ENCODE measurements at places on chromosomes 2 and 18.

DNA sequence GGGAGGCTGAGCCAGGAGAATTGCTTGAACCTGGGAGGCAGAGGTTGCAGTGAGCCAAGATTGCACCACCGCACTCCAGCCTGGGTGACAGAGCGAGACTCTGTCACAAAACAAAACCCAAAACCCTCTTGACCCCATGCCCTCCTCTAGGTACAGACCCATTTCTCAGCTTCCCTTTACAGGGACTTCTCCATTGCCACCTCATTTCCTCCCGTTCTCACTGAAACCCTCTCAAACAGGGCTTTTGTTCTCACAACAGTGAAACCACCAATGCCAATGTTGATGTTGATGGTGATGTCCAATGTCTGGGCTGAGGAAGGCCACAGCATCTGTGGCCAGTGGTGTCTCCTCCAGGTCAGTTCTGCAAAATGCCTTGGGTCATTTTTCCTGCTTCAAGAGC is 69.0 kb upstream of the ZCCHC2 start:
- DNase-seq, result no peak

DNA sequence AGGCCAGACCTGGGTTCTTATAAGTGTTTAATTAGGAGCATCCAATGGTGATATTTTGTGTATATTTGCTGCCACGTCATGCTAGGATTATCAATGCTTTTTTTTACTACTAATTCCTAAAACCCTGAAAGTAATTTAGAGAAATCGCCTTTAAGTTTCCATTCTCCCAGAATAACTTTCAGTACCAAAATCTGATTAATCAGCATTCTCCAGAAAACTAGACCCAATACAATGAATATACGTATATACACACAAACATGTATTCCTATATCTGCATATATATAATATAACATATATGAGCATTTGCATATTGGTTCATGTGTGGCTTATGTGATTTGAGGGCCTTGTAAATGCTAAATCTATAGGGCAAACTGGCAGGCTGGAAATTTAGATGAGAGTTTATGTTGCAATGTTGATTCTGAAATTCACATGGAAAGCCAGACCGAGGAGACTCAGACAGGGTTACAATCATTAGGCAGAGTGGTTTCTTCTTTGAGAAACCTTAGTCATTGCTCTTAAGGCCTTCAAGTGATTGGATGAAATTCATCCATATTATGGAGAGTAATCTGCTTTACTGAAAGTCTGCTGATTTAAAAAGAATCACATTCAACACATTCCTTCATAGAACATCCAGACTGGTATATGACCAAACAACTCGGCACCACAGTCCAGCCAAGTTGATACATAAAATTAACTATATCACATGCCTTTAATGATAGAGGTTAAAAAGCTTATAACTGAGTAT is 65.9 kb upstream of the RGPD4 start:
- DNase-seq, result no peak

DNA sequence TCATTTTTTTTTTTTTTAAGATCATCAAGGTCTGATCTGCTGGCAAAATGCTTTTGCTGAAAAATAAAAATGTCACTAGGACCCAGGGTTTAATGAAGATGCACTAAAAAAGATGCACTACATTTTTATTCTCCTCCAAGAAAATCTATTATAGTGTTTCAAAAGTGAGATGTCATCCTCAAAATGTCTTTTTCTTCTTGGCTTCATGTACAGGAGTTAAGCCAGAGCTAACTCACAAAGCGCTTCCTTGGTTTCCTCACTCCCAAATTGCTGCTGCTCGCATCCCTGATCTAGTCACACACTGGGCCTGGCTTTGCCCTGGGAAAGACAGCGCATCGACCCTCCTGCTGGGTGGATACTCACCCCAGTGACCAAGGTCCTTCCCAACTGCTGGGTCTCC is 113.4 kb upstream of the CCDC68 start:
- no peak for DNase-seq

GRCh38 chr2:239020541-239021041 is 172.7 kb downstream of the TWIST2 start:
- DNase-seq, result no peak

DNA sequence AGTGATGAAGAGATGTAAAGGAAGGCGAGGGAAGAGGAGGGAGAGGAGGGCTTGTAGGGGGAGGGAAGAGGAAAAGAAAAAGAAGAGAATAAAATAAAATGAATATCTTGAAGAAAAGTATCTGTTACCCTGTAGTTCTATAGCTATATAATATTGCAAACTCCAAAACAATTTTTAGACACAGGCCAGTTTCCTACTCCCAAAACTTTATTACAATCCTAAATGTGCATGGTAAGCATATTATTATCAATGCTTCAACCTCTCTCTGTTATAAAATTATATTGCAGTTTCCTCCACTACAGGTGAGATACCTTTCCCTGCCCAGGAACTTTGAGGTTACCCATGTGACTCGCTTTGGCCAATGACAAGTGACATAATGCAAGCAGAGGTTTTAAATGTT is 1351.6 kb upstream of the NRXN1 start:
- no peak for DNase-seq

- DNase-seq, result no peak
Observed at GRCh38 chr2:27206346-27206745, 5.5 kb upstream of the ATRAID start.

DNA sequence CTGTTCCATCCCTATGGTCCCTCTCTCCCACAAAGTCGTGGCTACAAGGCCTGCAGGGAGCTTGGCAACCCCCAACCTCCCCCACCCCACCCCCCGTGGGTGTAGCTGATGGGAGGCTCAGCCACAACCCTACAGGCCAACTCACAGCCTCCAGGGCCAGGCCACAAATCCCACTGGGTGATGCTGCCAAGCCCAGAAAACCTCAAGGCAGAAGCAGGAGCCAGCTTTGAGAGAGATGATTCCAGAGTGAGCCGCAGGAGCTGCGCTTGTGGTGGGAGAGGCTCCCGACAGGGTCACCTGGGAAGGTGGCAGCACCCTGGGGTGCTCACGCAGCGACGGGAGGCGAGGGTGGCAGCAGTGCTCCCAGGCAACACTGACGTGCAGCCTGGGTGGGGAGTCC is 44.8 kb downstream of the ADCY3 start:
- no peak for DNase-seq

DNA sequence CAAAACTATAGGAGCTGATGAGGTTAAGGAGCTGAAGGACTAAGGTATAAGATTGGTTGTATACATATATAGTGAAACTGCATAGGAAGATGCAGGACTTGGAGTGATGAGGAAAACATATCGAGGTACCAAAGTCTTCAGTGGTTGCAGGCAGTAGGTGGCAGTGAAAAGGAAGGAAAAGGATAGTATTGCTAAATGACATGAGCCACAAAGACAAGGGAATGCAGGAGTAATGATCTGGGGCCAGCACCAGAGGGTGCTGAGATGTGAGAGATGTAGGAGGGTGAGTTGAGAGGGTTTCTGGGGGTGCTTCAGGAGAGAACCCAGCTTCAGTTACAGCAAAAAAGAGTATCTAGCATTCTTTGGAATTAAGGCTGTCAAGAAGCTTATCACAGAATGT is 172.2 kb upstream of the MYO3B start:
- no peak for DNase-seq
